Cardiac muscle cell (in vitro differentiated cells and primary cell): ENCODE measurements at places on chromosomes 1 and 21. TPM values are rescaled to one million over a fixed set of nuclear protein-coding genes. Genes with fewer than 3 reads are reported as not detected.
A peak's percentile ranks its signal among the peaks of the same experiment; 100 is the strongest.

TFF2 gene
- not detected in 2 replicates for total RNA-seq

DNA sequence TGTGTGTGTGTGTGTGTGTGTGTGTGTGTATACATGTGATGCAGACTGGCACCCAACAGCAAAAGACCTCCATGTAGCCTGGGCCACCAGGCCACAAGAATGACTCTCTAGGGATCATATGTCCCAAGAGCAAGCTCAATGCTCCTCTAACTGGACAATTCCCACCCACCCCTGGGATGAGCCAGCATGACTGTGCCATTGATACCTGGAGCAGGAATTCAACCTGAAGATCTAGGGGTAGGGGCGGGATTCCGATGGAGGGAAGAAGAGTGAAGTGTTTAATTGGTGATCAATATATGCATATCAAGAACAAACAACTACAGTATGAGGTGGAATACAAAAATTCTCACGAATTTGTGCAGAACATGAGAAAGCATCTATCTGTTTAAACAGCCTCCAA, 136.2 kb downstream of the PSMG1 start:
- DNase-seq, result no peak

DNA sequence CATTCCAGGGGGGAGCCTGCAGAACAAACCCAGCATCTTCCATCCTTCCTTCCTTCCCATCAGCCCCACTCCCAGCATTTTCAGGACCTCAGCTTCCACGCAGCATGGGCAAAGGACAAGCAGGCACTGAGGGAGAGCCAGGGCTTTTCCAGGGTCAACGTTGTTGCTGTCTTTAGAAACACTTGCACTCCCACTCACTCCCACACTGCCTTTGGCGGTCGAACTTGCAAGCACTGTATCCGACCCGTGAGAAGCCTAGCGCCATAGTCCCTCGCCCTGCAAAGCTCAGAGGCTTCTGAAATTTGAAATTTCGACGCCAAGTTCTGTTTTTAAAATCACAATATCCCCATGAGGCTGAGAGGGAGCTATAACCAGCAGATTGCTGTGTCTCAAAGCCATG, 47.4 kb downstream of the KCNAB2 start:
- DNase-seq, result peak; percentile 27

DNA sequence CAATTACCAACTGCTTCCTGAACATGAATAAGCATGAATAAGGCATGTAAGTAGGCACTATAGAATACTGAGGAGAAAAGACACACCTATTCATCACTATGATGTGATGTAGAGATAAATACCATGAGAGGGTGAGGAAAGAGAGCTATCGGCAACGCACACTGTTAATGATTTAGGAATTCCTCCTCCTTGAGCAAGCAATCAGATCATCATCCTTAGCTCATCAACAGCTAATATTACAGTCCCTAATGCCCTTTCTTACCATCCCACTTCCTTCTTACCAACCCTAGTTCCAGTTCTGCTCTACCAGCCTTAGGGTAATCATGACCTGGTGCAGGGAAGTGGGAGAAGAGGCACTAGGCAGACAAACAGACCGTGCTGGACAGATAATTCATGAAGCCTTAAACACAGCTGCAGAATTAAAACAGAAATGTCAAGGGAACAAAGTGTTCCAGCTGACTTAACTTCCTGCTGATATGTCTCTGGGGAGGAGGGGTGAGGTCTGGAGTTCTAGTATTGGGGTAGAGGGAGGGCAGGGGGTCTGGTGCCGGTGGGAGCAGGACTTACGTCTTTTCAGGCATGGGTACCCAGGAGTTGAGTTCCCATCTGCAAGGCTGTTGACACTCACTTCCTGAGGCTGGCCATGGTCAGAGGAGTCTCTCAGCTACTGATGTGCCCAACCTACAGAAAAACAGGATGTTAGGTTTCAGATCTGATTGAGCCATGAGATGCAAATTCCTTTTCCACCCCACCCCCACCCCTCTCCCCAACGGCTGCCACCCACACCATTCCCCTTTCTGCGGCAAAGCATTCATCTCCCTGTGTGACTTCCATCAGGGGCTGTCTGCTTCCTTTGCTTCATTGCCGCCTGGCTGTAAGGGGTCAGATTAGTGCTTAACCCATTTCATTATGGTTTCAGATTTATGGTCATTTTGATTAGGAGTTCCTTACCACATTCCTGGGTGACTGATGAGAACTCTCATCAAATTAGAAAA, 12.6 kb upstream of the RCSD1 start:
- peak; percentile 86 for DNase-seq

- DNase-seq, result peak; percentile 72
Observed at GRCh38 chr1:228734881-228735801, at the start of gene RHOU. RHOU (plus strand) TSS chr1:228735479; CDS start chr1:228735743, 264 bp downstream.
